ENCODE measurements at places on chromosomes 6 and 20.

- no peak for DNase-seq
These were observed 41.5 kb downstream of the CD164 start for GRCh38 chr6:109340811-109341210.

GRCh38 chr6:100461917-100462705, 2.6 kb downstream of the SIM1 start:
- DNase-seq: no peak

DNA sequence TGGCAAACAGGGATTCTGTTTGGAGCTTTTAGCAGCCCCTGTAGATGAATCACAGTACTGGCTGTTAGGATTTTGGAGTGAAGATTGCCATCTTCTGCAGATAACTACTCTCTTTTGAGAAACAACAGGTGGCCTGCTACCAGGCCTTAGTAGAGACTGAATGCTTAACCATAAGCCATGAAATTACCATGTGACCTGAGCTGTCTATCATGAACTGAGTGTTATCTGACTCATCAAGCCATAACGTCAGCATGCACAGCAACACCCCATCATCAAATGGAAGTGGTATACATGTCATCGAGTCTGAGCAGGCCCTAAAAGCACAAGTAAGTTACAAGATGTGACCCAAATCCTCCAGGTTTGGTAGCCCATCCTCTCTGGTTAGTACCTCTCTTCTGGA, 132.6 kb downstream of the GPR63 start:
- no peak for DNase-seq

DNA sequence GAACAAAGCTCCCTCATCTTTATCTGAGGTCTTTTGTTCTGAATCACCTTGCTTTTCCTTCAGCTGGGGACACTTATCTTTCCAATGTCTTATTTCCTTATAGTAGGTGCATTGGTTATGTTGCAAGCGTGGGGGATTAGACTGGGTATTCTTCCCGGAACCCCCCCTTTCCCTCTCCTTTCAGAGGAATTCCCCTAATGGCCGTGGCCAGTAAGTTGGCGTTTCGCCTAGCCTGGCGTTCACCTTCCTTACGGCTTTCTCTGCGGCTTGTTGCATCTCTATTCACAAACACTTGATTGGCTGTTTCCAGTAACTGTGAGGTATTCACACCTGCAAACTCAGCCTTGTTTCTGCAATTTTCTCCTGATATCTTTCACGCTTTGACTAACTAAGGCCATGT, 32.8 kb upstream of the FABP7 start:
- no peak for DNase-seq

DNA sequence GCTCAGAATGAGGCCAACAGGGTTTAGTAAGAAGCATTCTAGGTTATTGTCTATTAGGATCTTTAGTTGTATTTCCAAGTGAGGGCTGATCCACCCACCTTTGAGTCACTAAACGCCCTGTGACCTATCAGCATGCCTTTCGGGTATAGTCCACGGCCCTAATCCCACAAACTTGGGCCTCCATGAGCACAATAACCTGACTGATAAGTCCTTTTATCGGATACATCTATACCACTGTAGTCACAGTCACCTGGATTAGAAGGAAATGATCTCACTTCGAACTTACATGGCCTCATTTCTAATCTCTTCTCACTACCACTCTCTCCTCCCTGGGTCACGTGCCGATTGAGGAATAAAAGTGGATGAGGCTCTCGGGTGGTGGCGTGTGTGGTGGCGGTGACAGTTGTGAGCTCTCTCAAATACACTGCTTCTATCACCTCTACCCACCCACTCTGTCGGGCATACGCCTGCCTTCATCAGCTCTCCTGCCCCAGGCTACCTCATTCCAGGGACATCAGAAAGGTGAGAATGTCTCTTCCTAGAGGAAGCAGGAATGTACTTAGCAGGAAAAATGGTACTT, 65.2 kb downstream of the TRAM2 start:
- no peak for DNase-seq

DNA sequence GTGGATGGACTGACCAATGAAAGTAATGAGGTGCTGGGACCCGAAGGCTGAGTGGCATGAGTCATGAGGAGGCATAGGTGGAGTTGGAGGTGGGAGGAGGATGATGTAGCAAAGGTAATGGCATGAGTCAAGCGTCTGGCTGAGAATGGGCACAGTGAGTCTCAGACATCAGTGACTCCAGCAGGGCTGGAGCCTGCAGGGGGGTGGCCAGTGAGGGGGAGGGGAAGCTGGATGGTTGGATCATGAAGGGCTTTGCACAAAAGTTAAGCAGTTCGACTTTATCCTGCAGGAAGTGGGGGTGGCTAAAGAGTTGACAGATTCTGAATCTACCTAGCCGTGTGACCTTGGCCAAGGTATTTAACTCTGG, 99.0 kb upstream of the IYD start:
- DNase-seq: peak; percentile 27

GRCh38 chr20:728256-728944, 39.9 kb downstream of the SLC52A3 start:
- DNase-seq: peak; percentile 29

- DNase-seq: peak; percentile 19
These were observed 681 bp downstream of the DIDO1 start for GRCh38 chr20:62925420-62926228.

- no peak for DNase-seq
These were observed 99.0 kb downstream of the TMEM242 start for GRCh38 chr6:157224178-157224950.

- DNase-seq: no peak
These were observed 23.2 kb upstream of the AIG1 start for GRCh38 chr6:143037470-143037869.

GRCh38 chr6:35089935-35090505, 51.1 kb downstream of the TCP11 start:
- peak; percentile 72 for DNase-seq

GRCh38 chr6:106530026-106530425, 99.3 kb downstream of the RTN4IP1 start:
- no peak for DNase-seq

- peak; percentile 53 for DNase-seq
These were observed 12.0 kb downstream of the SLC12A5 start for GRCh38 chr20:46040902-46041535.

GRCh38 chr6:54998576-54998975, 152.0 kb downstream of the FAM83B start:
- no peak for DNase-seq

DNA sequence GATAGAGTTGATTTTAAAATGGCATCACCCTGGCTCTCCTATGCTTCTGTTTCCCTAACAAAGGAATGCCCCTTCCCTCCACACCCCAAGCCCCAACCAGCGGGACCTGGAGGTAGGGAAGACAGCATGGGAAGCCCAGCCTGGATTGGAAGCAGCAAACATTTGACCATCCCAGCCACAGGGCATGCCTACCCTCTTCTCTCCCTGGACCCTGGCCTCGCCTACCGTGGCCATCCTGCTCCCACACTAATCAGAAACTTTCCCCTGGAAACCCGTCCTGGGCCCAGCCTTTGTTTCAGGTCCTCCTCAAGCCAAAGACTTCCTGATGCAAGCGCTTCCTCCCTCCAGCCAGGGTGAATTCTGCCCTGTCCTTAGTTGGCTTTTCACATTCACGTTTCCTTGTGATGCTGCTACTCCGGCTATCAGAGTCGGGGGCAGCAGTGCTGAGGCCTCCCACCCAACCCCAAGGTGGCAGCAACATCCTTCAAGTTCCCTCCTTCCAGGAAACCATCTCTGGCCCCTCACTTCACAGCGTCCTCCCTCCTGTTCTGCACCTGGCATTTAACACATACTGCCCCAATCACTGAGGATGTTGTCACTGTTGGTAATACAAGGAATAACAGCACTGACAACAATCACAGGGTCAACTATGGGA, 18.2 kb upstream of the ANGPT4 start:
- no peak for DNase-seq

DNA sequence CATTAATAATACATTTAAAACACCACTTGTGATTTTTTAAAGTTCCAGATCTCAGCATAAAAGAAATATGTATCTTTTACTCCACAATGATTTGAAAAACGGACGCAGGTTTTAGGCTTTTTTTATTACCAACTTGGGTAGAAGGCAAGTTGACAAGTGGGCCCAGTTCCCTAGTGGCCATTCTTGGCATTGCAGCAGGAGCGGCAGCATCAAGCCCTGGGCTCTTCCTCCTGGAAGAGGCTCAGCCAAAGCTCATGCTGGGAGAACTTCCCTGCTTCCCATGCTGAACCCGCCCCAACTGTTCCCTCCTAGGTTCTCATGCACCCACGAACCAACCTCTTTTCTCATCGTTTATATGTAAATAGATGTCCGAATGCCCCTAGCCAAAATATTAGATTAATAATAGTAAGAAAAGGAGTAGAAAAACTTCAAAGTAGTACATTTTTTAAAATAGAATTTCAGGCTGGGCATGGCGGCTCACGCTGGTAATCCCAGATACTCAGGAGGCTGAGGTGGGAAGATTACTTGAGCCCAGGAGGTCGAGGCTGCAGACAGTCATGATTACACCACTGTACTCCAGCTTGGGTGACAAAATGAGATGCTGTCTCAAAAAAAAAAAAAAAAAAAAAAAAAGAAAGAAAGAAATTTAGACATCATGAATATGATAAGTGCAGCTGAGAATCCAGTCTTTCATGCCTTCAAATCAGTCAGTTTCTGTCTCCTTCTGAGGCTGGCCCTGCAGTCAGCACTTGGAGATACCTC, 18.2 kb upstream of the MYB start:
- DNase-seq: peak; percentile 37

DNA sequence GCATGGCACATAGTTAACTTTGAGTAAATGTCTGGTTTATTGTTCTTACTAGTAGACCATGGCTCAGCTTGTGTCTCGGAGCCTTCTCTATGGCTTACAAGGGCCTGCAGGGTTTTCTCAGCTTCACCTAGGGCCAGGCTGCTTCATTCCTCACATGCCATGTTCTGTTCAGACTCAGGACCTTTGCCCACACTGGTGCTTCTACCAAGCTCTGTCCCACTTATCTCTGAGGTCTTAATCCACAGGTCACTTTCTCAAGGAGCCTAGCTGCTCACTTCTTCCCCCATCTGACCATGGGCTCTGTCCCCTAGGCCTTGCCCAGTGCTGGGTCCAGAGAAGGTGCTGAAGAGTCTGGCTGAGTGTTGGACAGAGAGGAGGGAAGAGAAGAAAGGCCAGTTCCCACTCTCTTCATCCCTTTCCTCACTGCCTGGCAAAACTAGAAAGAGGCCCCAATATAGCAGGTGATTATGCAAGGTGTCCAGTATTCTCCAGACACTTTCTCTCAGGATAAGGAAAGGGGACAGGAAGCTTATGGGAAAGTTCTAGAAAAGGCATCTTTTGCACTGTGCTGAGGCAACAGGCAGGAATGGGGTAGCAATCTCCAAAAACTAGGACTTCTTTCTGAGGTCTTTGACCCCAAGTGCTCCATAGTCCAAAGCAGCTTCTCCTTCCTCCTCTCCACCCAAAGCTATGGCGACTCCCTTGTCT, 40.0 kb downstream of the COX4I2 start:
- no peak for DNase-seq

DNA sequence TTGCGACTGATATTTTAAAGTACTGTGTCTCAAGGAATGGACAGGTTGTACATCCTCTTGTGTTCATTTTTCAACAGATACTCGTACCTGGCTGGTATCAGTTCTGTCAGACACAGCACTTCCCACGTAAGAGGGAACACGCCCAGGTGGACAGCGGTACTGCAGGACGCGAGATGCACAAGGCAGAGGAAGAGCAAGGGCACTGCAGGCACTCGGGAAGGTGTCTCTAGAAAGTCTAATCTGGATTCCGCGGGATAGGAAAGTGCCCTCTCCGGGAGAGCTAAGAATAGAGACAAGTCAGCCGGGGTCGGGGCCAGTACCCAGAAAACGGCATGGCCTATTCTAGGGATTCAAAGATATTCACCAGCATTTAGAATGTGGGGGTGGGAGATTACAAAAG, 94.2 kb upstream of the MBOAT1 start:
- no peak for DNase-seq

GRCh38 chr20:41436679-41437078, 70.1 kb upstream of the EMILIN3 start:
- DNase-seq: peak; percentile 63

DNA sequence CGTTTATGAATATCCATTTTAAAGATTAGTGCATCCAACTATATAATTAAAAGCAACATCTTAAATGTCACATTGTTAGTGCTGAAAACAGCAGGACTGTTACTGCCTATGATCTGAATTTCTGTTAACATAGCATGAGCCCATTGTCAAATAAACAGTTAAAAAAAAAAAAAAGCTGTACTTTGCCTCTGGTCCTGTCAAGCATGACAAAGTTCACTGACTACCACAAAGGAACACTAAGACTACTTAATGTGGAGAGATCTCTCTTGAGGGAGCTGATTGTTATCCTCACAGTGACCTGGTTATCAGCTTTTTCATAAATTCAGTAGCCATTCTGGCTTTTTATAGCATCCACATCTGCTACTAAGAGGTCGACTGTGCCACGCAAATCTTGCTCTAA, 228.1 kb downstream of the TMEM200A start:
- no peak for DNase-seq

- peak; percentile 93 for DNase-seq
These were observed 780 bp downstream of the ARMC12 start for GRCh38 chr6:35737413-35738211.

DNA sequence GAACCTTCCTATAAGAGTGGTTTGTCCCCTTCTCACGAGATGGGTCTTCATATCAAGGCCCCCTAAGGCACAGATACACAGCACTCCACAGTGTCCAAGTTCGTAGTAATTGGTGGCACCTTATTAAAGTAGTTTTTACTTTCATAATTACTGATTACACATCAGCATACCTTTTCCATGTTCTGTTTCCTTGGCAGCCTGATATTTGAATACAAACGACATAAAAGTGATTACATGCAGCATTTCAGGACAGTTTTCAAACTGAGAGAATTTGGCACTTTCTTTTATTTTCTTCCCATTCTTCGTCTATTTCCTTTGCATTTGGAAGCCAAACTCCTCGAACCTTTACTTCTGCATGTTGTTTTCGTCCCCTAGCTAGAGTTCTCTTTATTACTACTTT, 139.7 kb downstream of the MTHFD1L start:
- peak; percentile 45 for DNase-seq

GRCh38 chr20:44696315-44696714, 18.9 kb upstream of the CCN5 start:
- DNase-seq: no peak

DNA sequence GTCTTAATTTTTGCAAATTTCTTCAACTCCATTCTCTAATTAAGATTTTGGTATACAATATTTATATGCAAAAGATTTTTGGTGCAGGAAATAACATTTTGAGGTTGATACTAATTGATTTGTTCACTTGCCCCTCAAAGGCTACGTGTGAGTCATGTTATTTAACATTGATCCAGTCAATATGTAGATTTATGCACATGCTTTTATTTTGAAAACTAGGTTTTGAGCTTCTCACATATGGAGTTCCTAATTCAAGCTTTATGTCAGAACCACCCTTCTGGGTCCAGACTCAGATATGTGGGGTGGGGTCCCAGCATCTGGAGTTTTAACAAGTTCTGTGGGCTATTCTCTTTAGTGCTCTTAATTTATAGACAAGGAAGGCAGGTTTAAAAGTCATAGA, 13.8 kb downstream of the UTRN start:
- no peak for DNase-seq

GRCh38 chr6:100453701-100454521, 10.8 kb downstream of the SIM1 start:
- no peak for DNase-seq

- peak; percentile 75 for DNase-seq
These were observed 10.8 kb upstream of the TAAR1 start for GRCh38 chr6:132669690-132670291.

Measured in fibroblast of pulmonary artery (primary cell).